ENCODE measurements at places on chromosomes 3 and 15.
A peak's percentile ranks its signal among the peaks of the same experiment; 100 is the strongest.

- DNase-seq = no peak
Observed at GRCh38 chr3:29312960-29313452, 32.1 kb downstream of the RBMS3 start.

GRCh38 chr3:20857636-20858035 is 671.6 kb upstream of the SGO1 start:
- DNase-seq = no peak

GRCh38 chr3:139448104-139448503 is 28.2 kb downstream of the RBP2 start:
- DNase-seq = no peak

GRCh38 chr3:11507719-11508118 is 136.0 kb downstream of the VGLL4 start:
- DNase-seq = no peak

GRCh38 chr3:23264413-23264812 is 61.3 kb downstream of the UBE2E2 start:
- DNase-seq = no peak

DNA sequence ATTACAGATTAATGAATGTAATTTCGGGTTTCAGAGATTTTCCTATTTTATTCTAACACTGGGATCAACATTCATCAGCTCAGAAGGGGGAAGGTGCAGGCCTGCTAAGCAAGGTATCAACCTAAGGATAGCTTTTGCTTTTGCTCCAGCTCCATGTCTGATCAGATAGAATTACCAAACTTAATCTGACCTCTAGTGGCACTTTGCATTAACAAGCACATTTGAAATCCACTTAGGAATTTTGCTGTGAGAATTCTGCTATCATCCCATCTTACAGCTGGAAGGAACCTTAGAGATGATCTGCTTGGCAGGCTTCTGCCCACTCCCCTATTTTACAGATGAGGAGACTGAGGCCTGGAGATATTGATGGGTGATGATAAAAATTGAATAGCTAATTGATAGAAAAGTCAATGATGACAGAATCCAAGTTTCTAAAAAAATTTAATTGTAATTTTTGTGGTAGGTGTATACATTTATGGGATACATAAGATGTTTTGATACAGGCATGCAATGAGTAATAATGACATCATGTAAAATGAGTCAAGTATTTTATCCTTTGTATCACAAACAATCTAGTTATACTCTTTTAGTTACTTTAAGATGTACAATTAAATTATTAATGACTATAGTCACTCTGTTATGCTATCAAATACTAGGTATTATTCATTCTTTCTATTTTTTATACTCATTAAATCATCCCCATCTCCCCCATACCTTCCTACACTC is 209.2 kb upstream of the ZPLD1 start:
- no peak for DNase-seq

DNA sequence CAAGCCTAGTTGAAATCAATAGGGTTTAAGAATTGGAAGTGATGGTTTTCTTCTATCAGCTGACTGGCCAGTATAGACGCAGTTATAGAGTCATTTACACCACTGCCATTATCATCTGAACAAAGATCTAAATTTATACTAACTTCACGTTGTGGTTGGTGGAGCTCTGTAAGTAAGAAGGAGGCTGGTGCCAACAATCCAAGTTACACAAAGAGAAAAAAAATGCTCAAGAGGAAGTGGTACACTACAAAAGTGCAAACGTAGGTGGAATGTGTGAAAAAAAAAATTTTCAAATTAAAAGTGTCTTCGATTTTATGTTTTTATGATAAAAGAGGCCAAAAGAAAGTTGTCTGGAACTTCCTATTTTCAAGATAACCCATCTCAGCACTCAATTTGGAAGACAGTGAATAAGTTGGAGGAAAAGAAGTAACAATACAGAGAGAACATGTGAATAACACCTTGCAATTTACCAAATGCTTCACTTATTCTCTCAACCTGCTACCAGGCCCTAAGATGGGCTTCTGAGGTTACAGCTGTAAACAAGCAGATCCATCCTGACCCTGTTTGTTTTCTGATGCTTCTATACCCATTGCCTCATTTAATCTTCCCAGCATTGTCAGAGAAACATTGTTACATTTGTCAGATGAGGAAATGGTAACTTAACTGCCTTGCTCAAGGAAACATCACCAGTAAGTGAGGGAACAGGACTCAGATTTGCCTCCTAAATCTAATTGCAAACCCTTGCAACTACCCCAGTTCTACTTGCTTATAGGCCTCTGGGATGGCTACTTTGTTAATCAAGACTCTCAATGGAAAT is 12.0 kb upstream of the TASOR start:
- DNase-seq = no peak

DNA sequence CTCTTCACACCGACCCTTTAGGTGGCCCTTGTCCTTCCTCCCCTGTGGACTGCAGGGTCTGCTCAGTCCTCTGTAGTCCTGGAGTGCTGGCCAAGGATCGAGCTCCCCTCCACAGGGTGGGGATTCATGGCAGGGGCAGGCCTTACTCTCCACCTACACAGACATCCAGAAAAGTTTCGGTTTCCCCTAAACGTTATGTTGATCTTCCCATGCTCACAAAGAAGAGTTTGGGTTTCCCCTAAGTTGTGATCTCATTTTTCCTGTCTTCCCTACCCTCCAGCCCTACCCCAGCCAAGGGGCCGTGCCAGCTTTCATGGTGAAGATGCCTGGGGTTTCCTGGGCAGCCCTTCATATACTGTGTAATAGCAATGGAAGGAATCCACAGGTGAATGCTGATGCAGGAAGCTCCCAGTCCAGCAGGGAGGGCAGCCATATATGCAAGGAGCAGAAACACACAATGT is 10.3 kb downstream of the STOML1 start:
- no peak for DNase-seq

- no peak for DNase-seq
Observed at GRCh38 chr3:152280539-152280938, 11.8 kb downstream of the MBNL1 start.

- peak; percentile 26 for DNase-seq
Observed at GRCh38 chr15:69161079-69161877, 843 bp downstream of the GLCE start.

GRCh38 chr3:177618873-177619733 is 421.8 kb upstream of the TBL1XR1 start:
- DNase-seq = no peak

GRCh38 chr3:190096345-190096744 is 24.4 kb downstream of the P3H2 start:
- DNase-seq = no peak

- DNase-seq = no peak
Observed at GRCh38 chr15:50108461-50108860, 10.6 kb downstream of the ATP8B4 start.

- no peak for DNase-seq
Observed at GRCh38 chr15:47500842-47501241, 216.5 kb upstream of the SEMA6D start.

GRCh38 chr3:127822682-127823425 is 539 bp upstream of the MGLL start:
- peak; percentile 22 for DNase-seq

- no peak for DNase-seq
Observed at GRCh38 chr15:47415539-47415971, 301.8 kb upstream of the SEMA6D start.

- no peak for DNase-seq
Observed at GRCh38 chr3:124512881-124513609, 217.2 kb upstream of the UMPS start.

DNA sequence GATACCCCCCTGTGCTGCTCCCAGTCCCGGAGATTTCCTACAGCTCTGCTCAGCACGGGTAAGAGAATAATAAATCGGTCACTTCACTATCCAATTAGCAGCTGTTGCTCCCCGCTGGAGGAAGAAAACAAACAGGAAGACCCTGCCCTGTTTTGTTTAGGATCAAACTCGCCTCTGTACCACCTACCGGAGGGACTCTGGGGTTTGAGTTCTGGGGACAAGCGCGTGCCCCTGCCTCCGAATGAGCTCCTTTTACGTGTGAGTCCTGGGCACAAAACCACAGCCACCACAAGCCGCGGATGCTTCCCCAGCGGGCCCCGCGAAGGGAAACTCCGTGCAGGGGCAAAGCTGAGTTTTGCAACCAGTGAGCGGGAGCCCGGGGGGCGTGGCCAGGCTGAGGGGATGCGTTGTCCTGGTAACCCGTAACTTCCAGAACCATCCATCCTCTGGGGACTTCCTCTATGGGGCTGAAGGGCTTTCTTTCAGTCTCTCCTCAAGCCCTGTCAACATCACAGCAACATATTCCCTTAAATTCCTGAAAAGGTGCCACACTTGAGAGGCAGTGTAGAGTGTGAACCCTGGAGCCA is 315.7 kb upstream of the PROK2 start:
- DNase-seq = peak; percentile 85

- no peak for DNase-seq
Observed at GRCh38 chr3:42161050-42161935, 70.1 kb downstream of the TRAK1 start.

GRCh38 chr3:88151358-88151757 is 1.6 kb downstream of the C3orf38 start:
- no peak for DNase-seq

DNA sequence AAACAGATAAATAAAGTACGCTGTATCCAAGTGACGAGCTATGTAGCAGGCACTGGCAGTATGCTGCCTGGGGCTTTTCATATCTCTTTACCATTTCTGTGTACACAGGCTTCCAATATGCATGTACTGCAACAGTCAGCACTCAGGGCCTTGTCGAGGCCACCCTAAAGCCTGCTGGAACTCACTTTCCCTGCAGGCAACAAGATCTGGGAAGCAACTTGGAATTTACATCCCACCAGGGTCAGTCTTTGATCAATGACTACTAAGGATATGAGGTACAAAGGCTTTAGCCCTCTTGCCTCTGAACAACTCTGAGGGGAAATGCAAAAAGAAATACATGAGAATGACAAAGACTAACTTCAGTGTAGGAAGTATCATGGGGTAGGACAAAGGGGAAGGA is 101.8 kb upstream of the ARL6 start:
- no peak for DNase-seq

- DNase-seq = peak; percentile 59
Observed at GRCh38 chr15:79184465-79184892, 93.9 kb upstream of the RASGRF1 start.

DNA sequence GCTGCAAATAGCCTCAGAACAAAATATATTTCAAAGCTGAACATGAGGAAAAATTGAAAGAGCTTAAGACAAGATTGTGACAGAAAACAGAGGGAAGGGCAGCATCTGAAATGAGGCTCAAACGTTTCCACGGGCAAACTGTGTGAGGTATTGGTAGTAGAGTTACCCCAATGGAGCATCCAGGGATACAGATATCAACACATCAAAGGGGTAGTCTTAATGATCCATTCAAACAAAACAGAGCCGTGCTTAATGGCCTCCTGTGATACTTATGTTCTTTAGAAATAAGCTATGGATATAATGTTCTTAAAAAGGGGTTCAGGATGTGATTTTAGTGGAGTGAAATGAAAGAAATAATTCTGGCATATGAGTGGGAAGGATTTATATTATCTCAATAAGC is 430.3 kb upstream of the PDZRN3 start:
- DNase-seq = no peak

DNA sequence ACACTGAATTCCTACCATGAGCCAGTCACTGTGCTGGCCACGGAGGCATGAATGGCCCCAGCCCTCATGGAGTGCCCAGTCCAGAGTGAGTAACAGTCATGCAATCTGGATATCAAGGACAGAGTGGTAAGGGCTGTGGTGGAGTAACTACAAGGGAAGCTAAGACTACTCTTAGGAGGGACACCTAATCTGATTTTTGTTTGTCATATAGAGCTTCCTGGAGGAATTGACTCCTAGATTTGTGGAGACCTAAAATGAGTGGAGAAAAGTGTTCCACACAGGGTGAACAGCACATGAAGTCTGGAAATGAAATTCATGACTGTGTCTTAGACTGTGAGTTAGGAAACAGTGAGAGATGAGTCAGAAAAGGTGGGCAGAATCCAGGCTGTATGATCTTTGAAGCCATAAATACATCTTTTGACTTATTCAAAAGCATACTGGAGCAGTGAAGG is 219.9 kb downstream of the NFKBIZ start:
- DNase-seq = no peak

GRCh38 chr15:58466566-58466965 is 34.8 kb downstream of the LIPC start:
- DNase-seq = no peak

DNA sequence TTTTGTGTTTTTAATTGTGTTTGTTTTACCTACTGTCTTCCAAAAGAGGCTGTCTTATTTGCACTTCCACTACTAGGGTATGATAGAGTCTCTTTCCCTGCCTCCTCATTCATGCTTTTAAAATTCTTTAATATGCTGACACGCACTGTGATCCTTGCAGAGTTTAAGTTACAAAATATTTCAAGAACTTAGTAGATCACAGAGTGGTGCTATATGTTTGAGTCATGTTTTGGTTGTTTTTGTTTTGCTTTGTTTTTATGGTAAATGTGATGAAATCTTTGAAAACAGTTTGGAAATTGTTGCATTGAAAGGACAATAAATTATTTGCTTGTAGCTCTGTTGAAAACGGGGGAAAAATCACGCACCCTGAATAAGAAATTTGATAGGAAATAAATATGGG is 5.9 kb upstream of the ABHD10 start:
- DNase-seq = no peak

DNA sequence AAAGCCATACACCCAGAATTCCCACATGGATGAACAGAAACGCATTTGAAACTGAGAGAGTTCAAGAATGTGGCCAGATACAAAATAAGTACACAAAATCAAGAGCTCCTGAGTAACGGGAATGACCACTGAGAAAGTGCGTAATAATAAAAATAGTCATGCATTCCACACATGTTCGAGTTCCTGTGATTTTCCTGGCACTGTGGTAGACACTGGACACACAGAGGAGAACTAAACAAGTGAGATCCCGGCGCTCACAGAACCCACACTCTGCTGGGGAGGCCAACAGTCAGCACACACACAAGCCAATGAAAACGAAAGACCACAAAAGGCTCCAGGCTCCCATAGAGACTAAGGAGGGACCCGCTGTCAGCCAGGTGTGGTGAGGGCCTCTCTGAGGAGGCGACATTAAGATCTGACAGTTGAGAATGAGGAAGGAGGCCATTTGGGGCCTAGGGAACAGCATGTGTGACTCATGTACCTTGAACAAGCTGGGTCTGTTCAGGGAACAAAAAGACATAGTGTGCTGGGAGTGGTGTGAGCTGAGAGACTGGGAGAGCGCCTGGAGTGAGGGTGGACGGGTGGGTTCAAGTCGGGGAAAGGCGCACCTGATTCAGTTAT is 5.1 kb downstream of the FAM107A start:
- DNase-seq = no peak

DNA sequence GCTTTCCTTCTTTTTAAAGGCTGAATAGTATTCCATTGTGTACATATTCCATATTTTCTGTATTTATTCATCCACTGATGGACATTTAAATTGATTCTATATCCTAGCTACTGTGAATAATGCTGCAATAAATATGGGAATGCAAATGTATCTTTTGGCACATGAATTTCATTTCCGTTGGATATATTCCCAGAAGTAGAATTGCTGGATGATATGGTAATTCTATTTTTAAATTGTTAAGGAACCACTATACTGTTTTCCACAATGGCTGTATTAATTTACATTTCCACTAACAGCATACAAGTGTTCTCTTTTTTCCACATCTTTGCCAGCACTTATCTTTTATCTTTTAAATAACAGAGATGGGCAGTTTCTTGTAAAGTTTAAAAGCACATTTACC is 302.7 kb downstream of the CTNNB1 start:
- DNase-seq = no peak
